ENCODE measurements at places on chromosomes 2 and 18.
A peak's percentile ranks its signal among the peaks of the same experiment; 100 is the strongest.

DNA sequence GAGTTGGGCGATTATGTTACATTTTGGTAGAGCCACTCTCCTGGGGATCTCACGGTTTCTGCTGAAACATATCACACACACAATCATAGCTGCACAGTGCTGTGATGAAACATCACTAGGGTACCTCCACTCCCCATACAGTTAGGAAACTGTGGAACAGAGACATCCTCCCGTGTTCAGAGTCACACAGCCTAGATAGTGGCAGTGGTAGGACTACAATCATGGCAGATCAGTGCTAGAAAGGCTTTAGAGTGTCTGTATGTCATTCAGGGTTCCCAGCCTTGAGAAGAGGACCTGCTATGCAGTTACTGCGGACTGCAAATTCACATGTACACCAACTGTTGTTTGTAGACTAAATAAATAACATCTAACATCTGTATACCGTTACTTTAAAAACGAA is 210.3 kb upstream of the FOSL2 start:
- DNase-seq = no peak

GRCh38 chr2:70173520-70173919 is 17.3 kb downstream of the C2orf42 start:
- DNase-seq = no peak

DNA sequence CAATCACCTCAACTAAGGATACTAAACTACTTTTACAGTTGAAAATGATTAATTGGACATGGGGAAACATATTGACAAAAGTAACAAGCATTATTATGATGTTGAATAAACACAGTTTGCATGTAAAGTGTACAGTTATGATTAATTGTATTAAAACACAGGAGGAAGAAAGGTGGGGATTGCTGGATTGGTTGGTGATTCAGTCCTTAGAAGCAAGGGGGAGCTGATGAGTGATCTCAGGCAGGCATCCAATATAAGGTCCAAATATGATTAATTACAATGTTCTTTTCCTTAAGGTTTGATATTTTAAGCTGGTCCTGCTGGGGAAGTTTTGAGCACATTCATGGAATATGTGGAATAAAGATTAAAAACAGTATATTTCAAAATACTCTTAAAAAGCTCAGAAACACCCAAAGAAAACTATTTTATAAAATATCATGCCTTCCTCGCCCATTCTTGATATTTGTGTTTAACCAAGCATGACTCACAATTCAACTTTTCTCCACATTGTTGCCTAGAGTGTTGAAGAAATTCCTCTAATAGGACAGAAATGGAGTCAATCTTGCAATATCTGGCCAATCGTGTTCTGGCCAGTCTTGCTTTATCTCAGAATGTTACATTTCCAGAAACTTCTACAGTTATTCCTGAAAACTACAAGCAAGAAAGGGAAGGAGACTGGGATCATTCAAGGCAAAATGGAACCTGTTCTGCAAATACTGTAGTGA is 268.2 kb downstream of the RPIA start:
- DNase-seq = peak; percentile 9

- DNase-seq = peak; percentile 40
Measured at GRCh38 chr2:240459401-240460252, 24.2 kb downstream of the GPC1 start.

GRCh38 chr18:78611869-78612268 is 367.7 kb upstream of the SALL3 start:
- DNase-seq = no peak

DNA sequence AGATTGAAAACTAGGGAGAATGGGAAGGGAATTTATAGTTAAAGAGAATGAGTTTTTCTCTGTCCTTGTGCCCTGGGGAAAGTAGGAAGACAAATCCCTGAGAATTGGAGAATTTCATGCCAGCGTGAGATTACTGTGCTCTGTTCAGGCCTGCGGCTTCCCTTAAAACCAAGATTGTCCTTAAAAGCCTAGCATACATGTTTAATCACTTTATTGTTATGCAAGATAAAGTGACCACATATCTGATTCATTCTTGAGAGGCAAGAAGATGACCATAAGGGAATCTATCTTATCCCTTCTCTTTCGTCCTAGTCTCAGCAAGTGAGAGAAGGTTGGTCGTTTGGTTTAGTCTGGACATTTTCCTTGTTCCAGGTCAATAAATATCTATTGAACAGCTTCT is 75.9 kb downstream of the ADCYAP1 start:
- DNase-seq = no peak

DNA sequence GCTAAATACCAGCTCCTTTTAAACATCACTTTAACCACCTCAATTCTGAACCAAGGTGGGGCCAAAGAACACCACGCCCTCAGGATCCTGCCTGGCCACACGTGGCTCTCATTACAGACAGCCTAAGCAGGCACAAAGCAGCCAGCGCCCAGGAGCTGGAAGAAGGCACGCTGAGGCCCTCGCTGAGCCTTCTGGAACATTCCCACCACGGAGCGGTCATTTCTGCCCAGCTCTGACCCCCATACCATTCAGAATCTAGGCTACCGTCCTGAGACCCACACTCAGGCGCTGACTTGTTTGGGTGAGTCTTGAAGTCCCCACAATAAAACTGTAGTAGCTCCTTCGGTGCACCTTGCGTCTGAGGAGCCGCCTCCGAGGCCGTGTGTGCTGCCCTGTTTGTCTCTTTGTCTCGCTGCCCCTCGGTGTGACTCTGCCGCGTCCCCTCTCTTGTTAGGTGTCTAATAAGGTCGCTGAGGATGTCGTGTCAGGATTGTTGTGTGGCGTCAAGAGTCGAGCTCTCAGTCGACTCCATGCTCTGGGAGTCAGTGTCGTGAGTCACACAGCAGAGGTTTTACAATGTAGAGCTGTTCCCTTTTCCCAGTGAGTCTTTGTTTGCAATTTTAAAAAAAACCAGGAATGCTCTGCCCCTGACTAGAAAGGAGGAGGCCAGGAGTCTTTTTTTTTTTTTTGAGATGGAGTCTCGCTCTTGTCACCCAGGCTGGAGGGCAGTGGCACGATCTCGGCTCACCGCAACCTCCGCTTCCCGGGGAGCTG is 242.4 kb downstream of the KLHL29 start:
- no peak for DNase-seq

DNA sequence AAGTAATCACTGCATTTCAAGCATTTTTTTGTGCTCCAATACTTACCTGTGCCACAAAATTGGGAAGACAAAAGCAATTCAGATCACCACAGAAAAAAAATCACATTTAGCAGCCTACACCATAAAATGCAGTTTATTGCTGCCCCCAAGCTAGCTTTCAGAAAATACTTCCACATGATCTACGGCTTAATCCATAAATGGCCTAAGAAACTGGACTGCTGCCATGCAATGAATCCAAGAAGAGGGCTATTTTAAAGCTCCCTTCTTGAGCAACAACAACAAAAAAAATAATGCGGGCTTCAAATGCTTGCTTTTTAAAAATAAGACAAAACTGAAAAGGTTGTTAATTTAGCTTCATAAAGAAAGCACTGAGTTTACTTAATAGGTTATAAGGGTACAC is 272.3 kb downstream of the RAD51AP2 start:
- DNase-seq = peak; percentile 13
